Natural killer cell treated with Interleukin-12 subunit alpha and Interleukin-12 subunit beta and Interleukin-15 and Interleukin-18, amount 100 ng/mL, for 72 hours (primary cell): ENCODE measurements at places on chromosomes 7 and 10. TPM values are rescaled to one million over a fixed set of nuclear protein-coding genes. Genes with fewer than 3 reads are reported as not detected.
A peak's percentile ranks its signal among the peaks of the same experiment; 100 is the strongest.

DNA sequence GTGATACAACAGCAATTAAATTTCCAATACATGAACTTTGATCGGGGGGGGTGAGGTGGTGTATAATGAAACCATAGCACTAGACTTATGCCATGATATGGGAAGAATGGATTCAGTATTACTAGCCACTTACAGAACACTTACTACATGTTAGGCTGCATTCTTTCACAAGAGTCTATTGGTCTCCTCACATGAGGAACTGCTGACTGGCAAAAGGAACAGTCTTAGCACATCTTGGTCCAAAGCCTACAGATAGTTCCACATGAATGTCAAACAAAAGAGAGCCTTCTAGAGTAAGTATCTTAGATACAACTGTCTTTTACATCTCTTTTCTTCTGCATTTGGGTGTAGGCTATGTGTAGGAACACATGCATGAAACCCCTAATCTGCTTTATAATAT is 115.9 kb upstream of the DNAJB12 start:
- no peaks in the 10 kb centered on the region for H3K4me1 ChIP-seq
- no peak for DNase-seq
- H3K27ac ChIP-seq = no peak overlapping the region
- H3K27me3 ChIP-seq = no peaks in the 10 kb centered on the region

DNA sequence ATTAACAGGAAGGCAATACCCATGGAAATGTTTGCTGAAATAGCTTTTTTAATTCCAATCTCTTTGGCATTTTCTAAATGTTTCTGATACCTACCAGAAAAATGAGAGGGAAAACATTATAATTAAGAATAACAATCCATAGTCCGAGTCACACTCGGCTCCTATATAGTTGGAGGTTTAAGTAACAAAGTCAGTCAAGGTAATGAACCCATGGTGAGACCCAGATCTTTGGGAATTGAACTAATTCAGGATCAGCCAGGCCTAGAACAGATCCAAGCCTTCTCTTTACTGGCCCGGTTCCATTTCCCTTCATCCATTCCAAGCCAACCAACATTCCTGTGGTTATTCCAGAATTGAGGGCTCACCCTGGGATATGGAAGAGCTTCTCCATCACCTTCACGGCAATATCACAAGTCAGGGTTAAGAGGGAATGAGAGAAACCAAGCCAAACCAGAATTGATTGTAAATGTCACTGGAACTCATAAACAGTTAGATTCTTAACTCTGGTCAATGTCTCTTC is 28.3 kb downstream of the ABCB4 start:
- no peak overlapping the region for H3K4me3 ChIP-seq
- no peaks in the 10 kb centered on the region for H3K27me3 ChIP-seq
- H3K4me1 ChIP-seq = no peaks in the 10 kb centered on the region
- H3K36me3 ChIP-seq = no peaks in the 10 kb centered on the region

ACSL5 gene
- total RNA-seq = 85.4 TPM

- DNase-seq = no peak
- no peak overlapping the region for H3K4me3 ChIP-seq
- H3K4me1 ChIP-seq = no peaks in the 10 kb centered on the region
Observed at GRCh38 chr7:148211740-148212151, 378.8 kb upstream of the C7orf33 start.

GRCh38 chr7:88826222-88826621 is 30.7 kb upstream of the TEX47 start:
- no peak for DNase-seq
- no peaks in the 10 kb centered on the region for H3K36me3 ChIP-seq
- no peaks in the 10 kb centered on the region for H3K27me3 ChIP-seq

- DNase-seq = no peak
- H3K4me1 ChIP-seq = no peaks in the 10 kb centered on the region
- no peaks in the 10 kb centered on the region for H3K36me3 ChIP-seq
- peaks cover 7% of the 10 kb centered on the region for H3K27me3 ChIP-seq
Observed at GRCh38 chr7:1806354-1806753, 136.3 kb downstream of the ELFN1 start.

GRCh38 chr10:30820261-30820991 is 190.9 kb upstream of the LYZL2 start:
- no peaks in the 10 kb centered on the region for H3K36me3 ChIP-seq
- no peak for DNase-seq
- peaks cover 10% of the 10 kb centered on the region for H3K27me3 ChIP-seq
- H3K4me3 ChIP-seq = no peak overlapping the region
- no peak overlapping the region for H3K27ac ChIP-seq

DNA sequence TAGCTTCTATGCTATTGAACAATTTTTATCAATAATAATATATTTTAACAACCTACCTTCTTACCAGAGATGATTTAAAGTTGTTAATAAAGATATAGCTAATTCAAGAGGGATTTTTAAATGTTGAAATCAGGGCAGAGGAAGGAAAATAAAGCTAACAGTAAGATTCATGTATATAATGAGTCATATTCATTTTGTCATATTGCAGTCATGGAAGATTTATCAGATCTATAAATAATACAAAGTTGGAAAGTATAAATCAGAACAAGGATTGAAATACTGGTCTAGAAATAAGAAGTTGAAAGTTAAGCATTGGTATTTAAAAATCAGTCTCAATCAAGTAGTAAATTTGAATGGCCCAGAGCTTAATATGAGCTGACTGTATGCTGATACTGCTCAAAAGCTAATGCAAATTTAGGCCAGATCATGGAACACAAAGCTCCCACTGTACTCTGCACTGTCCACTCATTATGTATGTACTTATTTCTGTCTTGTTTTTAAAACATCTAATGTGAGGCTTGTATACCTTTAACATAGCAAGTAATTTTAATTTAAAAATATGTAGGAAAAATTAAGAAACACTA is 196.9 kb downstream of the ZEB1 start:
- DNase-seq = no peak
- H3K4me1 ChIP-seq = no peaks in the 10 kb centered on the region
- H3K27ac ChIP-seq = no peak overlapping the region
- H3K36me3 ChIP-seq = no peaks in the 10 kb centered on the region

GRCh38 chr7:106122713-106123112 is 10.6 kb upstream of the SYPL1 start:
- H3K4me1 ChIP-seq = no peaks in the 10 kb centered on the region
- peaks cover 34% of the 10 kb centered on the region for H3K27me3 ChIP-seq
- H3K27ac ChIP-seq = no peak overlapping the region

GRCh38 chr10:49024484-49024883 is 84.8 kb upstream of the LRRC18 start:
- no peak for DNase-seq
- H3K27ac ChIP-seq = no peak overlapping the region
- no peak overlapping the region for H3K4me3 ChIP-seq
- no peaks in the 10 kb centered on the region for H3K4me1 ChIP-seq

- H3K4me1 ChIP-seq = no peaks in the 10 kb centered on the region
- H3K4me3 ChIP-seq = no peak overlapping the region
- H3K27me3 ChIP-seq = peaks cover 3% of the 10 kb centered on the region
Observed at GRCh38 chr10:85919491-85920021, 447.0 kb downstream of the GRID1 start.

- H3K4me3 ChIP-seq = no peak overlapping the region
- H3K27ac ChIP-seq = no peak overlapping the region
- no peaks in the 10 kb centered on the region for H3K4me1 ChIP-seq
- H3K27me3 ChIP-seq = peaks cover 14% of the 10 kb centered on the region
- DNase-seq = no peak
Observed at GRCh38 chr7:8284606-8285005, 22.6 kb upstream of the ICA1 start.

DNA sequence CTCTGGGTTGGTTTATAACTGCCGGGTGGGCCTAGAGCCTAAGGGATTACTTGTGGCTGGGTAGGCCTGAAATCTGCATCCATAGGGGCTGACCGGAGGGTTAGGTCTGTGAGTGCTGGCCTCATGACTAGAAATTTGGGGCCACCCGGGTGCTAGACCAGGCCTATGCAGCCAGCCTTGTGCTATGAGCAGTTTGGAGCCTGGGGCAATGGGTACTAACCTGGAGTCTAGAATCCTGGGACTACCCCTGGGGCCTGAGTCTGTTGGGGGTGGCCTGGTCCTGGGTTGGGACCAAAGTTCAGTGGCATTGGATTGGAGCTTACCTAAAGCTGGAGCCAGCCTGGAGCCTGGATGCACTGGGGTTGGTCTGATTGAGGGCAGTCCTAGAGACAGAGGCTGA is 995.2 kb downstream of the ANKRD7 start:
- H3K27me3 ChIP-seq = no peaks in the 10 kb centered on the region
- H3K4me3 ChIP-seq = no peak overlapping the region
- H3K36me3 ChIP-seq = no peaks in the 10 kb centered on the region
- H3K4me1 ChIP-seq = no peaks in the 10 kb centered on the region

DNA sequence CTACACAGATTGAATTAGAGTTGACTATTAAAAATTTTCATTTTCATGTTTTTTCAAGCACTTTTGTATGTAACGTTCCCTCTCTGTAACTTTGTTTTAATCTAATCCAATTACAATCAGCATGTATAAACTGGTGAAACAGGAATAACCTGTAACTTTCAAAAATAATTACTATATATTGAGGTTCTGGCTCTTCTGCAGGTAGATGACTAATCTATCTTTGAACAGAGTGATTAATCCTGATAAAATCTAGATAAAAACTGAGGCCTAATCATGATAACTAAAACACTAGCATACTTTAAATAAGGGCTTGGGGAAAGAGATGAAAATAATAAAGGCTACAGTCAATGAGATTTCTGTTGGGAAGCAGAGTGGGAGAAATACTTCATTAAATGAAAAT is 101.6 kb upstream of the KCND2 start:
- H3K27ac ChIP-seq = no peak overlapping the region
- no peaks in the 10 kb centered on the region for H3K36me3 ChIP-seq
- H3K4me1 ChIP-seq = no peaks in the 10 kb centered on the region
- DNase-seq = no peak
- no peak overlapping the region for H3K4me3 ChIP-seq

- no peaks in the 10 kb centered on the region for H3K27me3 ChIP-seq
- H3K4me3 ChIP-seq = no peak overlapping the region
- no peak overlapping the region for H3K27ac ChIP-seq
- no peaks in the 10 kb centered on the region for H3K36me3 ChIP-seq
Observed at GRCh38 chr10:131963350-131963749, 18.4 kb downstream of the BNIP3 start.

- peaks cover 12% of the 10 kb centered on the region for H3K27me3 ChIP-seq
- DNase-seq = no peak
- H3K36me3 ChIP-seq = no peaks in the 10 kb centered on the region
Observed at GRCh38 chr7:4621396-4621795, 60.7 kb upstream of the FOXK1 start.

UCN3 gene
- total RNA-seq = not detected

DNA sequence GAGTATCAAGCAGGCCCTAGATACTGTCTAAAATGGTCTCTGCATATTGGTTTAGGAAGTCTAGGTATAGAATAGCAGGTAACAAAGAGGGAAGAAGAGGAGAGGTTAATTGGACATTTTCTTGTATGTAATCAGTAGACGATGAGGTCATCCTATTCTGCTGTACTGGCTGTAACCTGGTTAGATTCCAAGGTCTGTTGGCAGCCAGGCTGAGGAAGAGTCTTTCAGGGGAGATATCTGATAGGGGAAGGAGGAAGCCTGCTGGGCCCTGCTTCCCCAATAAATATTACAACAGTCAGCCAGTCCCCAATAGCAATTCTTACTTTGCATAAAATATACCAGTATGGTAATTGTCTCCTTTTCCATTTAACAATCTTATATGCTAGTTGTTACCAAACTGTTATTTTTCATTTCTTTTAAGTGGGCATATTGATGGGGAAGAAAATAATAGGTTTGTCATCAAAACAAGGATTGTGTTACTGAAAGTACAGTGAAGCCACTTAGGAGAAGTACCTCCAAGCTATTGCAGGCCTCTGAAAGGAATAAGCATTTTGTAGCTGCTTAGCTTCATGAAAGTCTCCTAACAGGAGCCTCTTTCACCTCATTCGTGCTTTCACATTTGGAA is 186.4 kb downstream of the LRRC4 start:
- no peaks in the 10 kb centered on the region for H3K27me3 ChIP-seq
- no peak for DNase-seq
- peaks cover 21% of the 10 kb centered on the region for H3K36me3 ChIP-seq
- H3K4me1 ChIP-seq = peaks cover 29% of the 10 kb centered on the region

DNA sequence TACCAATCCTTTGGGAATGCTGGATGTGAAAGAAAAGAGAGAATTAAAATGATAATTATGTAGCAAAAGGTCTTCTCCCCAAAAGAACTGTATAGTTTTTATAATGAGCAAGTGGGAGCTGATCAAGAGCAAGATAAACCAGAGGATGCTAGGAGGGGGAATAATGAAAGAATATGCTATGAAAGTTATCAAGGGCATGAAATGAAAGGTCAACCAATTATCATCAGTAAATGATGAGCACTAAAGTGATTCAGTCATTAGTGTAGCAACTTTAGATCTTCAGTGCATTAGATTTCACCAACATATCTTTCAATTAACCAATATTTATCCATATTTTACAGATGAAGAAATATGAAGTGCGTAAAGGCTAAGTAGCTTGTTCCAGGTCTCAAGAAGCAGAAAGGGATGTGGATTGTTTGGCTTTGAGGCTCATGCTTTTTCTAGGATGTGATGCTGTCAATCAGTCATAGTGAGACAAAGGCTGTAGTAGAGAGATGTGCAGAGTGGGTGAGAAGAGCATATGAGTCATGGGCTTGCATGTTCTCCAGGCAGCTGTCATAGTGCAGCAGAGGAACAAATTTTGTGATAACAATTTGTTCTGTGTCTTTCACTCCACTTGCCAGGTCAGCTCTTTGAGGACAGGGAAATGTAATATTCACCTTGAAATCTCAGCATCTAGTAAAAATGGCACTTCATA is 5.7 kb upstream of the OR2F2 start:
- H3K4me1 ChIP-seq = no peaks in the 10 kb centered on the region
- peaks cover 42% of the 10 kb centered on the region for H3K27me3 ChIP-seq
- H3K27ac ChIP-seq = no peak overlapping the region

DNA sequence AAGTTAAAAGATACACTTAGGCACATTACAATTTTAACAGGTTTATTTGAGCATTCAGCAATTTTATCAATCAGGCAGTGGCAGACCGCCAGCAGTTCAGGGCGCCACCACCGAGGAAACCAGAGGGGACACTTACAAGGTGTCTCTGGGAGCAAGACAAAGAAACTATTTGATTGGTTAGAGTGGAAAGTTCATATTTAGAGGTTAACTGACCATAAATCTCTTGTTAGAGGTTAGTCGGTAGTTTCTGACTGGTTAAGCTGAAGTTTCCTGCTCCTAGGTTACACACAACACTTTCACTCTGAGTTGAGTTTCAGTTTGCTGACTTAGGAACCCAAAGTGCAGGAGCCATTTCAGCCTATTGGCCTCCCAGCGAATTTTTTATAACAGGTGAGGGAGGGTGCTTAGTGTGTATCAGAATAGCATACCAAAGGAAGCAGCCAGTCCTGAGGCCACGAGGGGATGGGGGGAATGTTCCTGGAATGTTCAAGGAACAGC is 10.8 kb upstream of the PVRIG start:
- H3K4me3 ChIP-seq = peak overlapping the region; percentile 82
- H3K4me1 ChIP-seq = peaks cover 40% of the 10 kb centered on the region
- peak overlapping the region; percentile 58 for H3K27ac ChIP-seq
- H3K27me3 ChIP-seq = no peaks in the 10 kb centered on the region
- no peak for DNase-seq
- peaks cover 7% of the 10 kb centered on the region for H3K36me3 ChIP-seq
